ENCODE measurements at places on chromosomes 7 and 10. TPM values are rescaled to one million over a fixed set of nuclear protein-coding genes. Genes with fewer than 3 reads are reported as not detected.

GRCh38 chr10:642186-642890, 47.1 kb downstream of the DIP2C start:
- no peak for DNase-seq

DNA sequence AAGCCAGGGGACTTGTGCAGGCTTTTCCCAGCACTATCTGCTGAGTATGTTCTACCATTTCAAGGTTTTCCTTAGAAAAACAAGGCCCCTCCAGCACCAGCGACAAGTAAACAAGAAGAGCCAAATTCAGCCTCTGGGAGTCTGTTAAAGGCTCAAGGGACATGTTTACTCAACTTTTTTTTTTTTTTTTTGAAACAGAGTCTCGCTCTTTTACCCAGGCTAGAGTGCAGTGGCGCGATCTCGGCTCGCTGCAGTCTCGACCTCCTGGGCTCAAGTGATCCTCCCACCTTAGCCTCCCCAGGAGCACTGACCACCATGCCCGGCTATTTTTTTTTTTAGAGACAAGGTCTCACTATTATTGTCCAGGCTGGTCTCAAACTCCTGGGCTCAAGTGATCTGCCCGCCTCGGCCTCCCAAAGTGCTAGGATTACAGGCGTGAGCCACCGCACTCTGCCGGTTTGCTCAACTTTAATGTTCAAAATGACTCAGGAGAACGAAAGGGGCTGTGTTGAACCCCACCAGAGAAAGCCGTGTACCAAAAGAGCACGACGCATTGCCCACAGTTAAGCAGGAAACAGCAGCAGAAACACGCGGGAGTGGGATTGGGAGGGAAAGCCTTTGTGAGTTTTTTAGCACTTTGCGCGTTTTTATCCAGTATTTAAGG, 772 bp downstream of the PRDX3 start:
- no peak for DNase-seq

- no peak for DNase-seq
Measured at GRCh38 chr10:116554628-116555027, 8.9 kb downstream of the PNLIP start.

DNA sequence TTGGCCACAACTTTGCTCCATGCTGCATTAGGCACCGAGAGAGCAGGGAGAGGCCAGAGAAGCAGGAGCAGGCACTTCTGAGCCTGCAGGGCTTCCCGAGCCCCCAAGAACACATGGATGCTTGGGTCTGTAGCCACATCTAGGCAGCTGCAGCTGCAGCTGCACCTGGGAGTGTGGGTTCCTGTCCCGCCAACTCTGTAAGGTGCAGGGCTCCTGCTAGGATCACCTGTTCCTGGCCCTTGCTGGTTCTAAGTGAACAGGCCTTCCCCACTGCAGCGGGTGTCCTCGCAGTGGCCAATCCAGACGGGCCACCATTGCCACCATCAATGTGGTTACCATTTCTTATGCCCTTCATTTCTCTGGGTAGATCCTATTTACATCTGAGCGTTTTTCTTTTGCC, 330.3 kb downstream of the AUTS2 start:
- no peak for DNase-seq

DNA sequence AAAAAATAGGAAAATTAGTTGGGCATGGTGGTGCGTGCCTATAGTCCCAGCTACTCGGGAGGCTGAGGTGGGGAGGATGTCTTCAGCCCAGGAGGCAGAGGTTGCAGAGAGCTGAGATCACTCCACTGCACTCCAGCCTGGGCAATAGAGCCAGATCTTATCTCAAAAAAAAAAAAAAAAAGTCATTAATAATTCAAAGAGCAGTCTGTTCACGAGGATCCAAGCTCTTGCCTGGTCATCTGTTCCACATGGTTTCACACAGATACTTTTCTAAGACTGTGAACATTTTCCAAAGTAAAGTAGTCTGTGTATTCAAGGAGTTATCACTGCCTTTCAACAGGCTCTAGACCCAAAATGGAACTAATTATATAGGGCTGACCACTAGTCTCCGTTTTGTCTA, 86.9 kb downstream of the ZNF277 start:
- no peak for DNase-seq

DNA sequence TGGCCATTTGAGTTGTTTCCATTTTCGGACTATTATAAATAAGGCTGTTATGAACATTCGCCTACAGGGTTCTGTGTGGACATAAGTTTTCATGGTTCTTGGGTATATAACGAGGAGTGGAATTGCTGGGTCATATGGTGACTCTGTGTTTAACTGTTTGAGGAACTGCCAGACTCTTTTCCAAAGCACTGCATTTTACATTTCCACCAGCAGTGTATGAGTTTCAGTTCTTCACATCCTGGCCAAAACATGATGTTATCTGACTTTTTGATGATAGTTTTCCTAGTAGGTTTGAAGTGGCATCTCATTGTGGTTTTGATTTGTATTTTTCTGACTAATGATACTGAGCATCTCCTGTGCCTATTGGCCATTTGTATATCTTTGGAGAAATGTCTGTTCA, 5.4 kb downstream of the SUV39H2 start:
- no peak for DNase-seq

C10orf90 gene
- not detected for total RNA-seq

Data from ascending aorta (tissue), 2 donors.